ENCODE measurements at places on chromosomes 3 and 15.
A peak's percentile ranks its signal among the peaks of the same experiment; 100 is the strongest.

- no peak for DNase-seq
Measured at GRCh38 chr3:21117370-21117769, 633.6 kb downstream of the ZNF385D start.

DNA sequence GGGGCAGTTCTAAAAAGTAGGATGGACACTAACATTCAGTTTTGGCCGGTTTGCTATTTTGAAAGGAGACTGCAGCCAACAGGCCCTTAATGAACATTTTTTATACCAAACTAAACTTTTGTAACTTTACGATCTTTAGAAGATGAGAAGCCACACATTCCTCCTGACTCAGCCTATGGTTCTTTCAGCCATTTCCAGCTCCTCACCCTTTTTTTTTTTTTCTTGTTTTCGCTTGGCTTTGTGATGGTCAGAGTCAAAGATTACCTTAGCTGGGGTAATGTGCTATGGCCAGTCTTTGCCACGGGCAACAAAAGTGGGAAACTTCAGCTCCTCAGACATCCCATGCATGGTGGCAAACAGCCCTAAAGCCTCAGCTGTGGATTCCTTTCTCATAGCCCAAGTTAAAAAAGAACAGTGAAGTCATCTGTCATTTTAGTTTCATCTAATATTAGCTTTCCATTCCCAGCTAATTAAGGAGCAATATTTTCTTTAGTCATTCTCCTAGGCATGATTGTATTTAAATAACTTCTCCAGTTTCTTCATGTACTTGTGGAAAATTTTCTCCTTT is 368.7 kb downstream of the MFSD1 start:
- no peak for DNase-seq

- DNase-seq = no peak
Measured at GRCh38 chr3:146390957-146391356, 78.4 kb downstream of the PLSCR2 start.

GRCh38 chr3:126679318-126679751 is 24.4 kb upstream of the TXNRD3 start:
- peak; percentile 77 for DNase-seq

GRCh38 chr15:90213122-90213817 is 12.1 kb downstream of the SEMA4B start:
- no peak for DNase-seq

GRCh38 chr3:15861163-15861562 is 63.4 kb upstream of the ANKRD28 start:
- no peak for DNase-seq

- no peak for DNase-seq
Measured at GRCh38 chr3:133271539-133271938, 128.3 kb upstream of the BFSP2 start.

DNA sequence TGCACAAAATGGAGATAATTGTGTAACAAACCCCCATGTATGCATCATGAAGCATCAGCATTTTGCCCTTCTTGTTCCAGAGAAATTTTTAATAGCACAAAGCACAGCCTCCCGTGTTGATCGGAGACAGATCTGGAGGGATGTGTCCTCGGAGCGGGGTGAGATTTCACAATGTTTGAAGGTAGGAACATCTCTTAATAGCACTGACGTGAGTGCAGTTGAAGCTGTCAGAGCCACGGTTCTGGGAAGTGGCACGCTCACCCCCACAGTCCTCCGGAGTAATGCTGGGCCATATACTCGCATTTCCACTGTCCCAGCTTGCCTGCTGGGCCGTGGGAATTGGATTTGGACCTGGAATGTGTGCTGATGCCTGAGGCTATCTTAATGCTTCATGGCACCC is 24.1 kb downstream of the ARPP21 start:
- no peak for DNase-seq

DNA sequence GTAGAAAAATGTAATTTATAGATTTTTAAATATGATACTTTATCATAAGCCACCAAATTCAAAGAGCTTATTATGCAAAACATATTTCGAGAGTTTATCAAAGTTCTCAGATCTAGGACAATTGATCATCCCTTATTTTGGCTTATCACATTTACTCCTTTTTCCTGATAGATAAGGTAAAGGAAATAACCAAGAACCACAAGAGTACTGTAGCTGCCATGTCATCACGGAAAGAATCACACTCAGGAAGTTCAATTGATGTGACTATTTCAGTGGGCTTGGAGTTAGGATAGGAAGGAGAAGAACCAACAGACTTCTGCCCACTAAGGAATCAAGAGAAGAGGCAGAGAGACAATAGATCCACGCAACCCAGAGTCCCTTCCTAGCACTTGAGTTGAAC is 142.7 kb upstream of the TMCO5A start:
- DNase-seq = no peak

DNA sequence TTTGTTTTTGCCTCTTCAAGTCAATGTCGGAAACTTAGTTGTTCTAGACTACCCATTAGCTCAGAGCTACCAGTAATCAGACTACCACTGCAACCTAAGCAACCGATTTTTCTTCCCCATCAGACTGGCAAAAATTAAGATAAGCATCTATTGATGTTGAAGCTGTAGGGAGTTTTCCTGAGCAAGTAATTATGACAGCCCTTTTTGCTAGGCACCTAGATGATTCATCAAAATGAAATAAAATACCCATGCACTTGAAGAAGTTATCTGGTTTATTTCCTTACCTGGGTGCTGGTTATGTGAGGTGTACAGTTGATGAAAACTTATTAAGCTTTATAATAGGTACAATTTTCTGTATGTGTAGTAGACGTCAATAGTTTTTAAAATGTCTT is 554 bp upstream of the COMMD4 start:
- no peak for DNase-seq

DNA sequence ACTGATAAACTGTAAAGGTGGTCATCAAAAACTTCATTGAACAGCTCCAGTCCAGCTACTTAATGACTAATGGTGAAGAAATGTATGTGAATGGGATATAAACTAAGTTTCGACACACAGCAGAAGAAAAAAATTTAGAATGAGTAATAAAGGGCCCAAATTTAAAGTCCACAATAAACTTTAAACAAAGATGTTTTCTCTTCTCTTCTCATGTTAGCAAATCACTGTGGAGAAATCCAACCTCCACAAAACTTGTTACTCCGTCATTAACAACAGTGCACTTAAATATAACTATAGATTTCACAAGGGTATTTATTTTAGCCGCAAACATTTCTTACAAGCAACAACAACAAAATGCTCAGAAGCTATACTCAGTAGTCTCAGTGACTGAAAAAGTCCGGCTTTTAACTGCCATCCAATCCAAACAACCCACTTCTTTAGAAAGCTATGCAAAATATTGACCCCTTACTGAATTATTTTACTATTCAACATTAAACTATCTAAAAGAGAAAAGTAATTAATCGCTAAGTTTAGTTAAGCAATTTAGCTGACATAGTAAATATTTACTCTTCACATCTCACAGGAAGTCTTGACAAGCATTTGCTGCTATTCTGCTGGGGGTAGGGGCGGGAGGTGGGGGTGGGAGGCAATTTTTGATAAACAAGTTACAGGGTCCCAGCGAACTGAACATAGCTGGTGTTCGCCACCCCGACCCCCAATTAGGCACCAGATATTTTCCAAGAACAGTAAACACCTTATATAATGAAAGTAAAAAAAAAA is 2.4 kb downstream of the IGF2BP2 start:
- DNase-seq = no peak

- DNase-seq = peak; percentile 50
Measured at GRCh38 chr3:192444096-192444790, 283.1 kb downstream of the FGF12 start.

DNA sequence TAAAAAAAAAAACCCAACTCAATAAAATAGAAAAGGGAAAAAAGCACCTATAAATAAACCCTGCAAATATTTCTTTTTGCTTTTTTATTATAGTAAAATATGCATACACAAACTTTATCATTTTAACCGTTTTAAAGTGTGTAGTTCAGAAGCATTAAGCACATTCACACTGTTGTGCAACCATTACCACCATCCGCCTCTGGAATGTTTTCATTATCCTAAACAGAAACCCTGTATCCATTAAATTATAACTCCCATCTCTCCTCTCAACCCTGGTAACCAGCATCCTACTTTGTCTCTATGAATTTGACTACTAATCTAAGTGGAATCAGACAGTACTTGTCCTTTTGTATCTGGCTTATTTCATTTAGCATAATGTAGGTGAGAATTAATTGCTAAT is 15.0 kb downstream of the CDCP1 start:
- no peak for DNase-seq

DNA sequence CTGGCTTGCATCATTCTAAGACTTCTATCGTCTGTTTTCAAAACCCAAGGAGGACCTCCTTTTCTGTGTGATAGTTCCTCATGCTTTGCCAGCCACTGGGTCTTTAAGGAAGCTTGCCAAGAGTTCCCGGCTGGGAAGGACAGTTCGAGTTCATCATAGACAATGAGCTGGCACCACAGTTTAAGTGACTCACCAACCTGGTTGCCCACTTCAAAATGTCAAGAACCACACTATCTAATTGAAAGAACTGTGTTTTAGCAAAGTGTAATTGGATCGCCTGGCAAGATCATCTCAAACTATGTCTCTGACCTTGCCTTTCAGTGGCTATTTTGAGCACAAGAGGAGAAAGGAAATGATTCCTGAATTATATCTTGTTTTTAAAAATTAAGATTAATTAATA is 27.9 kb downstream of the SOX2 start:
- no peak for DNase-seq

GRCh38 chr3:107999215-107999775 is 91.5 kb downstream of the CD47 start:
- no peak for DNase-seq

DNA sequence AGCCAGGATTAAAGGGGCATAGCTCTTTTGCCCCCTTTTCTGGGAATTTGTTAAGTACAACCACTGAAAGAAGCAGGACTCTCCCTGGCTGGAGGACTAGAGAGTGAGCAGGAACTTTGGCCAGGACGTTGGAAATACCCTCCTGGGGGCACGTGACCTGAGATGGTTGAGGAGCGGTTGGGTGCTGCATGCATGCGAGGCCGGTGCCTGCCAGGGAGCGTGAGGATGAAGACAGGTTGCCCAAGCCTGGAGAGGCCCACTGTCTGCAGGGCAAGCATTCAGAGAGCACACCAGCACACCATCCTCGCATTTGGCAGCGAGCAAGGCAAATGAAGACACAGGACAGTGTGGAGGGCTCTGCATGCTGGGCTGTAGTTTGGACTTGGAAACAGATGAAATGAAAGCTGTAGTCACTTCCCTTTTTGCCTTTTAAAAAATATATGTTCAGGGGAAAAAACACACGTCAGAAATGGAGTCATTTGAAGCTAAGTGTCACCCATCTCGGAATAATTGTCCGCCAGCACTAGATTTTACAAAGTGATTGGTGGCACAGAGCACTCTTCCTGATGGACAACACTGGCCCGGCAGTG is 217.6 kb downstream of the SLCO3A1 start:
- DNase-seq = no peak

DNA sequence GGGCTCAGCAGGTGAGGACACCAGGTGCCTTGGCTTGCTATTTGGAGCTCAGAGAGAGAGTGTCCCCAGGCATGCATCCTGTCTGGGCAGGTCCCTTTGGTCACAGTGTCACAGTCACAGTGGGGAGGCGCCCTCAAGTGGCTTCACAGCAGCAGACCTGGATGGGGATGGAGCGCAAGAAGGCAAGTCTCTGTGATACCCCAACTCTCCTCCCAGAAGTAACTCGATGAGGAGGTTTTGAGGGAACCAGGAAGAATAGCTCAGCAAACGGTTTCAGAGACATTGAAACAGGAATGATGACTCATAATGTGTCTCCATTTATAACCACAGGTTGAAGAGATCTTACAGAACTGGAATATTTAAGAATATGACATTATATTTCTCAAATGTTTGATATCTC is 66.5 kb upstream of the SH3GL3 start:
- DNase-seq = peak; percentile 27

- no peak for DNase-seq
Measured at GRCh38 chr3:11717768-11718636, 74.3 kb upstream of the VGLL4 start.

GRCh38 chr15:89971592-89971997 is 29.5 kb upstream of the ZNF710 start:
- peak; percentile 56 for DNase-seq

DNA sequence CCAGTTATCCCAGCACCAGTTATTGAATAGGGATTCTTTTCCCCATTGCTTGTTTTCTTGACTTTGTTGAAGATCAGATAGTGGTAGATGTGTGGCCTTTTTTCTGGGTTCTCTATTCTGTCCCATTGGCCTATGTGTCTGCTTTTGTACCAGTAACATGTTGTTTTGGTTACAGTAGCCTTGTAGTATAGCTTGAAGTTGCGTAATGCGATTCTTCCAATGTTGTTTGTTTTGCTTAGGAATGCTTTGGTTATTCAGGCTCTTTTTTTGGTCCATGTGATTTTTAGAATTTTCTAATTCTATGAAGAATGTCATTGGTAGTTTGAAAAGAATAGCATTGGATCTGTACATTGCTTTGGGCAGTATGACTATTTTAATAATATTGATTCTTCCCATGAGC is 94.3 kb upstream of the CHMP2B start:
- DNase-seq = no peak

- no peak for DNase-seq
Measured at GRCh38 chr15:43095708-43096347, 10.0 kb downstream of the UBR1 start.

GRCh38 chr15:43132830-43133429 is 456 bp upstream of the TMEM62 start:
- DNase-seq = no peak

Measured in stimulated activated naive CD8-positive, alpha-beta T cell treated with anti-CD3 and anti-CD28 coated beads, Interleukin-15, amount 100 ng/mL, for 72 hours (primary cell).